ENCODE measurements at places on chromosomes 5 and 9. TPM values are rescaled to one million over a fixed set of nuclear protein-coding genes. Genes with fewer than 3 reads are reported as not detected.

DNA sequence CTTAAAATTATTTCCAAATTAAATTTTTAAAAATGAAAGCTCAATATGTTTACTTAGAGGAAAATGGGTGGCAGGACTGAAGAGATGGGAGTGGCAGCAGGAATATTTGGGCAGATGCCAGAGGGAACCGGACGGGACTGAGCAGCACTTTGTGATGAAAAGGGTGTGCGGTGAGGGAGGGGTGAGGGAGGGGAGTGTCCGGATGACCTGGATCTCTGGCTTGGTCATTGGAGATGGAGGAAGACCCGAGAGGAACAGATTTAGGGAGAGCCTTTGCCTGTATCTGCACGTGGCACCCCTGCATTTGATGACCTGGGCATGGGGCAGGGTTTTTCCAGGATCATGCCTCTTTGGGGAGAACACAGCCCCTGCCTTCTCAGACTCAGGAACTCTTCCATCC, 201.1 kb upstream of the MVB12B start:
- H3K4me1 ChIP-seq = no peaks in the 10 kb centered on the region
- no peak overlapping the region for H3K27ac ChIP-seq
- no peaks in the 10 kb centered on the region for H3K36me3 ChIP-seq
- H3K27me3 ChIP-seq = no peaks in the 10 kb centered on the region
- no peak for DNase-seq

Gene CCNI2
- total RNA-seq = not detected

Gene DENND1A
- total RNA-seq = 48.1 TPM

Gene IL5
- not detected for total RNA-seq

All from neural progenitor cell (in vitro differentiated cells).